ENCODE measurements at places on chromosomes 5 and 9.

DNA sequence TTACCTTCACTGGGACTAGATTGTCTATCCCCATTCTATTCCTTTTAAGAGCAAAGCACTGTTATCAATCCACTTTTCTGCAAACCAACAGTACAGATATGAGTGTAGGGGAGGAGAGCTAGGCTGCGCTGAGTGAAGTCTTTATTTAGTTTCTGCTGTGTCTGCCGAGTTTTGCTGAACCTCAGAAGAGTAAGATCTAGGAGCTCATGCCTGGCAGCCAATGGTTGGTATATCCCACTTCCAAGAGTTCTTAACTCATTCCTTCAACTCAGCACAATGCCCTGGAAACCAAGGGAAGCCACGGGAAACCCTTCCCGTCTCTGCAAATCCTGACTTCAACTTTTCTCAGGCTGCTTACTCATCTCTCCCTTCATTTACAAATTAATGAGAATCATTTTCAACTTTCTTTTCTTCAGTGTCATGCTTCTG is 58.0 kb upstream of the JAK2 start:
- DNase-seq = no peak

DNA sequence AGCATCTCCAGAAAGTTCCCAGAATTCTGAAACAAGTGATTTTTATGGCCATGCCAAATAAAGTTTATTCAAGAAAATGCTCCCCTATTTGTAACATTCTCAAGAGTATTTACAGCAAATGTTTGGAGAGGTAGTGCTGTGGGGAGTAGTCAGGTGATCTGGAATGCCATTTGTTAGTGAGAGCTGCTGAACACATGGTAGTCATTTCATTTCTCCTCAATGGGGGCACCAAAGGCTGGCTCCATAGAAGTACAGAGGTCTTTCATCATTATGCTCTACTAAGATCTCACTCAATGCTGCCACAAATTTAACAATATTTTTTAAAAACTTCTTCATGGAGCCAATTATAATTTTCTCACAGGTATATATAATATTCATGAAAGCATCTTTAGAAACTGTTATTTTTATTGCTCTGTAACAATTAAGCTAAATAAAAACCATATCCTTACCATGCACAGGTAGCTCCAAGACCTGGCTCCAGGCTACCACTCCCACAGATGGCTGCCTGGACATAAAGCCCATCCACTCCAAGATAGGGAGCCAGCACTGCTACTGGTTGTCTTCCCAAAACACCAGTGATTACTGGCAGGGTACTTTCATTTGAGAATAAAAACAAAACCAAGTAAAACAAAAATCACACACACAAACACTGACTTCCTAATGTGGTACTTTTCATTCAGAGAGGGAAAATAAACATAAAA is 200.8 kb downstream of the PLK2 start:
- DNase-seq = no peak

- DNase-seq = peak; percentile 12
Measured at GRCh38 chr9:109411069-109411761, 86.9 kb downstream of the PTPN3 start.

DNA sequence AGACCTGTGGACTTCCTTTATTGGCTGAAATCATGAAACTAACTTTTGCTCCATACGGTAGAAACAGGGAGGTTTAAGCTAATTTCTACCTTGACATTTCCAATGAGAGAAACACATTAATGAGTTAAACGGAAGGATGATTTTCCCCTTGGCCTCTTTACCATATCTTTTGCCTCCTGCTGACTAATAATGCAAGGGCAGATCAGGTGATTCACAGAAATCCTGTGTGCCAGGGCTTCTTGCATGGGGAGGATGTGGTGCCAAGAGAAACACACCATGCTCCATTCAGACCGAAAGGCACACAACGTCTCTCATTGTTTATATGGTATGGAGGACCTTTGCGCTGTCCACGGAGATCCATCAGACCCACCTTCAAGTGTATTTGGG is 17.4 kb upstream of the PRLR start:
- no peak for DNase-seq

DNA sequence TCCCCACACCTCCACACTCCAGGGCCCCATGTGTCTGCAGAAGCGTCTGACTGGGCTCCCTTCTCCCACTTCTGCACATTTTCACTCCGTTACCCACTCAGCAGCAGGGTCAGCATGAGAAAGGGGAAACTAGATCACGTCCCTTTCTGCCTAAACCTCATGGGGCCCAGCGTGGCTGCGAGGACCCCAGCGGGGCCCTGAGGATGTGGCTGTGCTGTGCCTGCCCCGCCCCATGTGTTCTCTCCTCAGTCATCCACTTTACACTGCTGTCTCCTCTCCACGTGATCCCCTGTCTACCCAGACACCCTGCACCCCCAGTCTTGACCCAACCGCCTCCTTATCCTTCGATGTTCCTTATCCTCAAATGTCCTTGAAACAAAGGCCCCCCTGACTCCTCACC is 59.8 kb upstream of the OTULINL start:
- DNase-seq = no peak

- no peak for DNase-seq
Measured at GRCh38 chr5:59798862-59799667, 94.5 kb downstream of the PDE4D start.

DNA sequence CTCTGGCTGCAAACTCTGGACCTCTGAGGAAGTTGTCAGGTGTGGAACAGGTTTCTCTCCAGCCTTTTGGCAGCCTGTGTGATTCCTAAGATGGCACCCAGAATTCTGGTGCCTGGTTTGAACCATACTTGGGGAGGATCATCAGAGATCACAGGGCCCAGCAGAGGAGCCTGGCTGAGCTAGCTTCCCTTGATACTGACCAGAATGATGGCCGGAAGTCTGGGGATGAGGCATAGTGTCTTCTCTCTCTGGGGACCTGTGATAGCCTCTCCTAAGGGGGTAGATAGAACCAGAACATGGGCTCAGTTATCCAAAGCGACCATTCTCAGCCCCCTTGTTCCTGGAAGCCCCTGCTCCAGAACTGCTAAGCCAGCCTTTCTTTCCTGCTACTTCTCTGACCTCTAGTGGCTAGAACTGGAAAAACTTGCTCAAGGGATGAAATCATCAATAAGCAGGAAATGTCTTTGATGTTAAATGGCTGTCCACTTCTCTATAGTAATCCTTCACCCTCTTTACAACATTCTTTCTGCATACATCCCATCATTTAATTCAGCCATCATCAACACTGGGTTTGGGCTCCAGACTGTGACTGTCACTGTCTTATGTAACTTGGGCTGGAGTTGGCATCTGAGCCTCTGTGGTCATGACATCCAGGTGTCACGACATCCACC is 55.1 kb downstream of the C9orf152 start:
- DNase-seq = no peak

Measured in stimulated activated CD8-positive, alpha-beta memory T cell treated with anti-CD3 and anti-CD28 coated beads, Interleukin-15, amount 100 ng/mL, for 48 hours (primary cell).